ENCODE measurements at places on chromosomes 2 and 18.

DNA sequence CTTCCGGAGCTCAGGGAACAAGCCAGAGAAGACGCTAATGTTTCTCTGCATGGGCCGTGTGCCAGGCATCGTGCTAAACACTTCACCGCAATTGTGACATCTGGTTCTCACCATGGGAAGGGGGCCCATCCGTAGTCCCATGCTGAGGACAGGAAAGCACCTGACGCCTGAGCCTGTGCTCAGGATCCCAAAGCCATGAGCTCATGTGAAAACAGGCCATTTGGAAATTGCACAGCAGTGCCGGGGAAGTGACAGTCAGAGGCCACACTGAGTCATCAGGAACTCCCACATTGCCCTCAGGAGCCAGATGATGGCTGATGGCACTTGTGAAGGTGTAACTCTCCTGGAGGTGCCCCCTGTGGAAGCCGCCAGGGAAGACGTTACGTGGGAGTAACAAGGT lies 141.0 kb downstream of the INHBB start:
- no peak for DNase-seq

DNA sequence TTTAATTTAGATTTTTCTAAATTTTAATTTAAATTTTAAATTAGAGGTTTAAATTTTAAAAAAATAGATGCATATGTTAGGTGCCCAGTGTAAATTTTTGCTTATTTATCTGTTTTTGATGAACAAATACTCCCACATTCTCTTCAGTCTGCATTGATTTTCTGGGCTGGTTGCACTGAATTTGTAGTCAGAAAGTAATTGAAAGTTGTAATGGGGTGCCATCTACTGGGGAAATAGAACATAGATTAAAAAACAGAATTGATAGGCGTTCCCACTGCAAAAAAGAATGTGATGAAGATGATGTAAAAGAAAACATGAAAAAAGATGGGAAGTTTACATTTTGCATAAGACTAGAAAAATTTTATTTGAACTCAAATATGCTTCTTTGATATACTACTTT lies 51.7 kb upstream of the CCDC85A start:
- DNase-seq, result no peak

DNA sequence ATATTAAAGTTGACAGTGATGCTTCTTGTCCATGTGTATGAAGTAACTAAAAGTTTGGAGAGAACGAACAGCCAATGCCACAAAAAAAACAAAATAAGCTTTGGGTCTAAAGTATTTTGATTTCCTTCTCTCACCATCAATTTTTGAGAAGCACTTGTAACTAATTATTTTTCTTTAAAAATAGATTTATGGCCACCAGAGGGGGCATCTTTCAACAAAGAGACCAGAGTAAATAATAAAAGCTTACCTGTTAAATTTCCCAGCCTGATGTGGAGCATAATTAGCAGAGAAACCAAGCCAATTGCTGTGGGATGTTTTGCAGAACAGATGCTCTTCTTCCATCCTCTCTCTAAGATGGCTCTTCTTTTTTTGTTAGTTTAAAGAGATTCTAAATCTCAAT lies 29.0 kb downstream of the LINC00305 start:
- DNase-seq, result no peak

GRCh38 chr18:27413495-27414401 lies 228.6 kb upstream of the CHST9 start:
- DNase-seq, result no peak

DNA sequence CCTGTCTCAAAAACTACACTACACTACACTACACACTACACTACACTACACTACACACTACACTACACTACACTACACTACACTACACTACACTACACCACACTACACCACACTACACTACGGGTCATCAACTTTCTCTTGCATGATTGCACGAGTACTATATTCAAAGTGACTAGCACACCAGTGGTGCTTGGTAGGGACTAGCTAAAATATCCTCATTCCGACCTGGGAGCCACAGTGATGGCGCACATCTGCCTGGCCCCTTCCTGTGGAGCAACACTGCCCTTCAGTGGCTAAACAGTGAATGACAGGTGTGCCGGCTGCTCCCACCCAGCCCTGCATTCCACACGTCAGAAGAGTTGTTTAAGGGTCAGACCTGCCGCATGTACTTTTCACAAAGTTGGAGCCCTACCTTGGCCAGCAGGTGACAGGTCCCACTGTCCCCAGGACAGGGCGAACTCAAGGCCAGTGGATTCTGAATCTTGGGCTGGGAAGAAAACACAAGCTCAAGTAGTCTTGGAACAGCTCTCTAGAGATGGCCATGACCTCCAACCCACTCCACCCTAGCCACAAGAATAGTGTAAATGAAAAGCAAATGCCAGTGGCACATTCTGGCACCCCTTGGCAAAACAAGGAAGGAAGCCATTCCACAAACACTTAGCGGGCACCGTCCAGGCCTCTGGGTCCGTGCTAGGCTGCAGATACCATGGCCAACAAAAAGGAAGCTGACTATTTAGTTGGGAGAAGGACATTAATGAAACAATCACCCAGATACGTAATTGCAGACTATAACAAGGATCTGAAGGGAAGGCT lies 79.7 kb upstream of the MSH2 start:
- peak; percentile 86 for DNase-seq

Measured in sciatic nerve (tissue), 2 donors.